ENCODE measurements at places on chromosomes 7 and 10.

DNA sequence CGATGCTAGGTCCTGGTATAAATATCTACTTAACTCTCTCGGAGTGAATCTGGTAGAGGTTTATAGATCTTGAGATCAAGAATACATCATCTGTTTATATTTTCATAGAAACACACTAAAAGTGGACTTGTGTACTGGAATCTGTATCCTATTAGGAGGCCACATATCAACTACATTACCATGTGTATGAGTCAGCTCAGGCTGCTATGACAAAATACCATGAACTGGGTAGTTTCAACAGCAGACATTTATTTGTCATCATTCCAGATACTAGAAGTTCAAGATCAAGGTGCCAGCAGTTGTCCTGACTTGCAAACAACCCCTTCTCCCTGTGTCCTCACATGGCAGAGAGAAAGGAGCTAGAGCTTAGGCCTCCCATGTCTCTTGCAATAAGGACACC is 113.9 kb upstream of the PFKP start:
- no peak for DNase-seq

GRCh38 chr7:34184466-34184865 is 279.1 kb downstream of the BMPER start:
- no peak for DNase-seq

DNA sequence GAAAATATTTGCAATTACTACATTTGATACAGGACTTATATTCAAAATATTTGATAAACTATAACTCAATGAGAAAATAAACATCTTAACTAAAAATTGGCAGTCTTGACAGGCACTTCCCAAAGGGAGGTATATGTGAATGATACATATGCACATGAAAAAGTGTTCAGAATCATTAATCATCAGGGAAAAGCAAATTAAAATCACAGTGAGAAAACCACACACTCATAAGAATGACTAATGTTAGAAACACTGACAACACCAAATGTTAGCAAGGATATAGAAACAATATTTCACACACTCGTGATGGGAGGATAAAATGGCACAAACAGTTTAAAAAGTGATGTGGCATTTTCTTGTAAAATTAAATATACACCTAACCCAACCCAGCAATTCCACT is 4.1 kb upstream of the VPS26A start:
- no peak for DNase-seq

- no peak for DNase-seq
Observed at GRCh38 chr10:73843261-73843660, 31.1 kb downstream of the CAMK2G start.

- DNase-seq: peak; percentile 31
Observed at GRCh38 chr7:150357270-150357669, 11.4 kb upstream of the REPIN1 start.

GRCh38 chr7:13508586-13508985 is 480.9 kb downstream of the ETV1 start:
- no peak for DNase-seq

- DNase-seq: no peak
Observed at GRCh38 chr7:17086403-17086802, 204.6 kb upstream of the AGR3 start.

GRCh38 chr7:73343671-73344380 is 15.9 kb downstream of the FKBP6 start:
- peak; percentile 11 for DNase-seq

DNA sequence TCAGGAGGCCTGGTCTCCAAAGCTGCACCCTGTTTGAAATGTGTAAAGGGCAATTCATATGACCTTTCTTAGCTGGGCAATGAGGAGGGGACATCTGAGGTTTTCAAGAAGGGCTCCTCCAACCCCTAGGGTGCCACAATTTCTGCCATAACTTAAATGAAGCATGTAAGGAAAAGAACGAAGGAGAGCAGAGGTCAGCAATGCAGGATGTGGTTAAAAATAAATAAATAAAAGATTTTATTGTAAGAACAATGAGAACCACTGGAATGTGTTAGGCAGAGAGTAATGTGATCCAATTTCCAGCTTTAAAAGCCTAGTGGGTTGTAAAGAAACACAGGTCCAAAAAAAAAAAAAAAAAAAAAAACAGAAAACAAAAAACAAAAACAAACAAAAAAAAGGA is 673.1 kb downstream of the TNS3 start:
- no peak for DNase-seq

GRCh38 chr7:123131556-123131955 is 68.2 kb downstream of the SLC13A1 start:
- DNase-seq: no peak

GRCh38 chr10:48627984-48628609 is 23.2 kb upstream of the ARHGAP22 start:
- no peak for DNase-seq

DNA sequence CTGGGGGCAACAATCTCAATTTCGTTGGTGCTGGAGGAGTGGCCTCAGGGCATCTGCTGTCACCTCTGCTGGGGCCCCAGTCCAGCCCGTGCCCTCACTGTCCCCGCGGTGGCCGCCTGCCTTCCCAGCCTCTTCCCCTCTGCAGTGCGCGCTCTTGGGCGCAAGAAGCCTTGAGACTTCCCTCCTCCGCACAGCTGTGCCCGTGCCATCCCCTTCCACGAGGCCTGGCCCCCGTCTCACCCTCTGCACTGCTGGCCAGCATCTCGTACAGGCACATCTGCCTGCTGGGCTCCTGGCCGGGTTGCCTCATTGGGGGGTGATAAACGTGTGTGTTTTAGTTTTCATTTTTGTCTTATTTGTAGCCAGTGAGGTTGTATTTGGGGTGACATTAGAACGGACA is 14.0 kb downstream of the IDI2 start:
- no peak for DNase-seq

DNA sequence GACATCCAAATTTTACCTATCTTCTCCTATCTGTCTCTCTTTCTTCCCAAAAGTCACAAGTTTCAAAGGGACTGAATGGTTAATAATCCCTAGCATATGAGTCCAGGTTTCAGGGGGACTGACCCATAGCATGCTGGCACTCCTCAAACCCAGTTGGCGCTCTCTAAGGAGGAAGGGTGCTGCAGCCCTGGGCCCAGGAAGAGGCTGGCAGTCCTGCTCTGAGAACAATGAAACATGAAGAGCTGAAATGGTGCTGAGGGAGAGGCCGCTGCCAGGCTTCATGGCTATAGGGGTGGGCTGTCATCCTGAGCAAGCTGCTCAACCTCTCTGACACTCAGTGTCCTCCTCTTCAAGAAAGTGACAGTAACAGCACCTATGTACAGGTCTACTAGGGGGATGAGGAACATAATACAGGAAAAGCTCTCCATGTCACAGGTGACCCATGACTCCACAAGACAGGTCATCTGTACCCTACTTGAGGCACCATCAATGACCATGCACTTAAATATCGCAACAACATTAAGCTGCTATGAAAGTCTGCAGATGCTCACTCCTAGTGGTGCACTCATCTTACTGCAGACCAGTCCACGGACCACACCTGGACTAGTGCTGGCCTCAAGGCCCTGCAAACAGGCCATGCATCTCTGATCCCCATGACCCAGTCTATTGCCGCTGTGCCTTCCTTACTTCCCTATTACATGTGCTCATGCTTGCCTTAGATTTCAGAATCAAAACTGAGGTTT is 17.0 kb downstream of the COBL start:
- DNase-seq: no peak

- DNase-seq: no peak
Observed at GRCh38 chr10:57807906-57808305, 459.8 kb downstream of the IPMK start.

GRCh38 chr7:2566890-2567678 is 8.3 kb downstream of the IQCE start:
- no peak for DNase-seq

DNA sequence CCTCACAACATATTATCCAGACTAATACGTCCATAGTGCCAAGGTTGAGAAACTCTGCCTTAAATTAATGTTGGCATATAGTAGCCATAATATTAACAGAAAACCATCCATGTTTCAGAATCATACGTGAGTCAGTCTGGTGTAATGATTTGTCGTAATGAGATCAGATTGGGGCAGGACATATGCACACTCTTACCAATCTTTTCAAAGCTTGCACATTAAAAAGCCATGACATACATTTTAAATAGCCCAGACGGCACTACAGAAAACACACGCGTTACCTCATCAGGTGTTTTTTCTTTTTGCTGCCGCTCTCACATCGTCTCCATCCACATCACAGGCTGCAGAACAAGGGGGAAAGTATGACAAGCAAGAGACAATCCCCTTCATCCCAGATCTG is 211.6 kb downstream of the NEBL start:
- DNase-seq: no peak

DNA sequence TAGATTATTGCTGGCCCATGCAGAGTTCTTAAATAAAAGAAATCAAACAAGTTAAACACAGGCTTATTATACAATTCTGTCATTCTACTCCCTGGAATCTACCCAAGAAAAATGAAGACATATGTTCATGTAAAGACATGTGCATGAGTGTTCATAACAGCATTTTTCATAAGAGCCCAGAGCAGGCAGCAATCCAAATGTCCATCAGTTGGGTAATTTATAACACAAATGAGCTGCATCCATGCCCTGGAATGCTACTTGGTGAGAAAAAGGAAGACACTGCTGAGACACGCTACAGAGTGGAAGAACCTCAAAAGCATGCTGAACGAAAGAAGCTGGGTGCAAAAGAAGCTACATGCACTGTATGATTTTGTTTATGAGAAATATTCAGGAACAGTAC is 342.6 kb downstream of the TCERG1L start:
- no peak for DNase-seq

GRCh38 chr7:100957832-100958421 is 8.6 kb downstream of the MUC3A start:
- DNase-seq: no peak
